Lower leg skin (tissue), 4 donors: ENCODE measurements at places on chromosomes 1 and 21. TPM values are rescaled to one million over a fixed set of nuclear protein-coding genes. Genes with fewer than 3 reads are reported as not detected.

ADORA1 gene
- 7.7 TPM for total RNA-seq

TENT5C gene
- 4.3 TPM for total RNA-seq

C1QB gene
- 54.6 TPM for total RNA-seq

OR14K1 gene
- not detected for total RNA-seq

GLMP gene
- total RNA-seq = 21.9 TPM

PDC gene
- not detected for total RNA-seq

TNNT2 gene
- total RNA-seq = 6.6 TPM
